ENCODE measurements at places on chromosomes 12 and 14.

DNA sequence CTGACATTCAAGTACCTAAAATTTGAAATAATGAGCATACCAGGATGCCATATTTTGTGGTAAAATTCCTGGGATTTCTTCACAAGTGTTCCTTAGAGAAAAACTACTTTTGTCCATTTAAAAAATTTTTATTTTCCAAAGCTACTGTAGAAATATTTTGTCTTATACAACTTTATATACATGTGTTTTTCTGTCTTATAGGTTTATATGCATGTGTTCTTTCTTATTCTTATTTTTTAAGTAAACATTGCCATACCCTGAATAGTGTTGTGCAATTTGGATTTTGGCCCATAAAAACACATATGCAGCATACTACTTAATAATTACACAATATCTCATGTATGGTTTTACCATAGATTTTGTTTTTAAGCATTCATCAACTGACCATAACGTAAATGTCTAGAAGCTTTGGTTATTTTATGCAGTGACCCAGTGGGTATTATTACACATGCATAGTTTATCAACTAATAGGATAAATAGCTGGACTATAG, 1107.4 kb upstream of the SEL1L start:
- DNase-seq, result no peak

- DNase-seq, result no peak
These were observed 272.8 kb downstream of the LRIG3 start for GRCh38 chr12:58647495-58647894.

DNA sequence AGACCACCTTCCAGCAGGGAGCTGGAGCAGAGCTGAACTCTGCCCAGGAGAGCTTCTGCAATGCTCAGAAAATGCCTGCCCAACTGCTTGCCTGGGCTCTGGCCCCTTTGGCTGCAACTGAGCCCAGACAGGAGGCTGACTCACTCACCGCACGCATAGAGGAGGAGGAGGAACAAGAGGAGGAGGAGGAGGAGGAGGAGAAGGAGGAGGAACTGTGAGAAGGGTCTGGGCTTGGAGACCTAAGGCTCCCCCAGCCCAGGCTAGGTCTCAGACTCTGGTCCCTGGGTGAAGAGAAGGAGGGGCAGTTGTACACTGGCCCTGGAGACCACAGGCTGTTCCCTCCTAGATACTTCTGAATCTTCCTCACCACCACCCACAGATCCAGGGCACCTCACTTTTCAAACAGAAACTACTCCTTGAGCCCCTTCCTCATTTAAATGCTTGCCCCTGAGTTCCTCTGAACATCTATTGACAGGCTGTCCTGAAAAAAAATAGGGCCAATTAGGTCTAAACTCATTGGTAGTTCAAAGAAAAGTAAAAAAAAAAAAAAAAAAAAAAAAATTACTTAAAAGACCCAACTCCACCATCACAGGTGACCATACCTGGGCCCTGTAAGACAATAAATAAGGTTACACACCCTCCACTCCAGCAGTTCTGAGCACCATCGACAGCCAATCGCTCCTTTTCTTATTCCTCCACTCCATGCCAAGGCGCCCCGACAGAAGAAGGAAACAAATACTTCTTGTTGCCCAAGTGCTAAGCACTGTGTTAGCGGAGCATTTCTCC, 674 bp downstream of the VDR start:
- DNase-seq, result no peak

- DNase-seq, result no peak
These were observed 114.7 kb downstream of the DAAM1 start for GRCh38 chr14:59303216-59303615.

DNA sequence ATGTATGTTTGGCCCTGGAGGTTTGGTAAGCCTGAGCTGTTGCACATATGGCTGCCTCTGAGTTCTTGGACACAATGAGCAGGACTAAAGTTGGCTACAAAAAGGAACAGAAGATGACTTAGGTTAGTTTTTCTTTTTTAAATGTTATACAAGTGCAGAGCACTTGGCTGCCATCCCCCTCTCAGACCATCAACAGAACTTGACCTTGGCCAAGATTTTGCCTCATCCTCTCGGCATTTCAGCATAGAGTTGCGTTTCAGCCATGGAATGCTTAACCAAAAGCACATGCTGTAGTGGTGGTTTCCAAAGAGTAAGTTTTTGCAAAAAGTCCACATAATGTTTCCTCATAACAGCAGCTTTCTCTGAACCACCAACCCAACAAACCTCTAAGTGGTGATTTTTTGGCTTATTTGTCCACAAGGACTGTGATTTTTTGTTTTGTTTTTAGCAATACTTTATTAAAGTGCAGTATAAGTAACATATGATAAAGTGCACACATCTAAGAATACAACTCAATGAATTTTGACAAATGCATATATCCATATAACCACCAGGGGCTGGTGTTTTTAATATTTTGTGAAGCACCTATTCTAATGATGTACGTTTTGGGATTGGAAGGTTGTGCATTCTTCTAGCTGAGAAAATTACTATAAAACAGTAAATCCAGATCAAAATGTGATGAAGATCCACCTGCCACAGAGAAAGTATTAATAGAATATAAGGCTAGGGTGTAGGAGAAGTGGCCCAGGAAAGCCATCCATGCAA, 12.1 kb upstream of the GALNT16 start:
- DNase-seq, result no peak

DNA sequence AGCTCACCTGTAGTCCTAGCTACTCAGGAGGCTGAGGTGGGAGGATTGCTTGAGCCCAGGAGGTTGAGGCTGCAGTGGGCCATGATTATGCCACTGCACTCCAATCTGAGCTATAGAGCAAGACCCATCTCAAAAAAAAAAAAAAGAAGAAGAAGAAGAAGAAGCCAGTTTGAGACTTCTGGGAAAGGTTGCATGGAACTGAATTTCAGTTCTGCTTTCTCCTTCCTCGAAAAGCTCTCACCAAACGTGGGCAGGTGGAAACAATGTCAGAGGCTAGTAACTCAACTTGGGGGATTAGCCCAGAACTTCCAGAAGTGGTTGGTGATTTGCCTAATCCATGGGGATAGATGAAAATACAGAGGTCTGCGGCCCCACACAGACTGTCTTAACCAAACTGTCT, 18.7 kb downstream of the FLVCR2 start:
- no peak for DNase-seq

- DNase-seq, result no peak
These were observed 115.5 kb downstream of the SLC2A13 start for GRCh38 chr12:39990122-39991101.

- DNase-seq, result no peak
These were observed 55.8 kb upstream of the CHGA start for GRCh38 chr14:92866901-92867865.
